ENCODE measurements at places on chromosomes 4 and X. TPM values are rescaled to one million over a fixed set of nuclear protein-coding genes. Genes with fewer than 3 reads are reported as not detected.
A peak's percentile ranks its signal among the peaks of the same experiment; 100 is the strongest.

GRCh38 chr4:138555108-138555507, 313.0 kb upstream of the SLC7A11 start:
- DNase-seq: no peak

The CXCL8 gene
- total RNA-seq: 15.5 TPM

DNA sequence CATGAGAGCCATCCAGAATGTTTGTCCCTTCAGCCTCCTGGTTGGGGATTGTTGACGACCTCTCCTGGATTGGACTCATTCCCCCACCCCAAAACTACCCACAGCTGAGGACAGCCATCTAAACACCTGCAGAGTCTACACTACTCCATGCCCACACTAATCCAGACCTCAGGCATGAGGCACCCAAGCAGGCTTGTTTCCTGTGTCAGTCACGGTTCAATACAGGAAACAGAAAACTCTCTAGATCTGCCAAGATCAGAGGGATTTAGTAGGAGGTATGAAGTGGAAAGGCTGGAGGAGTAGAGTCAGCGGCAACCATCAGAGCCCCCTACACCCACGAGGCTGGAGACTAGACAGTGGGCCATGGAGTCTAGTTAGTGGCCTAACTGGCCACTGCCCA, 37.7 kb downstream of the HAND2 start:
- no peak for DNase-seq

The DAPP1 gene
- total RNA-seq: 27.6 TPM

The ANOS1 gene
- total RNA-seq: 15.9 TPM

The CT45A2 gene
- not detected for total RNA-seq

GRCh38 chrX:41802958-41803357, 79.0 kb downstream of the GPR82 start:
- no peak for DNase-seq

GRCh38 chrX:153934148-153934761, 582 bp downstream of the NAA10 start:
- DNase-seq: no peak

DNA sequence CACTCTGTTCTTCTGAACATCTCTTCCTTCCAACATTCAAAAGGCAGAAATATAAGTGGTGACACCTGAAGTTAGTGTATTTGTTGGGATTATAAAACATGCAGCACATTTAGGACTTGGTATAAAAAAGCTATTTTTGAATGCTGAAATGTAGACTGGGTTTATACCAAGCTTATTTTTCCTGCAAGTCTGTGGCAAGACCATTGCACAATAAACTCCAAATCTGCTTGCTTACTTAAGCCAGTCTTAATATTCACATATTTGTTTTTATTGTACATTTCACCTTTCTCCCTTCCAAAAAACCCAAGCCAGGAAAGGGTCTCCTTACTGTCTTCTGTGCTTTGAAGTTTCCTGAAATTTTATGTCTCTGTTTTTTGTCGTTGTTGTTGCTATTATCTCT, 63.7 kb downstream of the FHIP1A start:
- DNase-seq: no peak

The ARMCX4 gene
- 13.5 TPM for total RNA-seq

The DACH2 gene
- total RNA-seq: 0.79 TPM

The CXCR3 gene
- total RNA-seq: 0.30 TPM

DNA sequence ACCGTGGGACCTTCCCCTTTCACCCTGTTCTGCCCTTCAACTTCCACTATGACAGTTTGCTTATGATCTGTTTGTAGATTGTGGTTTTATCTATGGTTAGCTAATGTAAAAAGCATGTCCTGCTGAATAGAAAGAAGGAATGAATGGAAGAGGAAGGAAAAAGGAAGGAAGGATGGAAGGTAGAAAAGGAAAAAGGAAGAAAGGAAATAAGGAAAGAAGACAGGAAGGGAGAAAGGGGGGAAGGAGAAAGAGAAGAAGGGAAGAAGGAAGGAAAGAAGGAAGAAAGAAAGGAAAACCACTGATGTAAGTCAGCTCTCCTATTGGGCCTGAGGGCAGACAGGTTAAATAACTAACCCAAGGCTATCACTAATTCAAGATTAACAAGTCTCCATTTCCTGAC, 319.1 kb upstream of the KLF3 start:
- DNase-seq: no peak

The CT45A10 gene
- not detected for total RNA-seq

- DNase-seq: no peak
Observed at GRCh38 chrX:29627833-29628232, 587.5 kb upstream of the MAGEB2 start.

DNA sequence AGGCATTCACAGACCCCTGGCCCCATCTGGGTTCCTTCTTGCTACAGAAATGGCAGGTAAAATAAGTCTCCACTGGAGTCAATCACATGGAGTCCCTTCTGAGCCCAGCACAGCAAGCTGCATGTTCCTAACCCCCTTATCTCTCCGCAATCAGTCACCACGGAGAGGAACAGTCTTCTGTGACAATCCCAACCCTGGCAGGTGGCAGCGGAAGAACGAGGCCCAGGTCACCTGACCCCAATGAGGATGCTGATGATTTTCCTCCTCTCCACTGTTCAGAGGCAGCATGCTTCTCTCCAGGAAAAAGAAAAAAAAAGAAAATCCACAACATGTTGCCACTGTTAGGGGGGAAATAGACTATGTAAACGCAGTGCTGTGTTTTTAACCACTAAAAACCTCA, 50.1 kb downstream of the TSPAN5 start:
- no peak for DNase-seq

The IL21 gene
- total RNA-seq: not detected

GRCh38 chr4:123747016-123747415, 350.4 kb downstream of the SPRY1 start:
- no peak for DNase-seq

GRCh38 chr4:112279025-112279881, 6.5 kb downstream of the TIFA start:
- no peak for DNase-seq

The C4orf33 gene
- 12.4 TPM for total RNA-seq

DNA sequence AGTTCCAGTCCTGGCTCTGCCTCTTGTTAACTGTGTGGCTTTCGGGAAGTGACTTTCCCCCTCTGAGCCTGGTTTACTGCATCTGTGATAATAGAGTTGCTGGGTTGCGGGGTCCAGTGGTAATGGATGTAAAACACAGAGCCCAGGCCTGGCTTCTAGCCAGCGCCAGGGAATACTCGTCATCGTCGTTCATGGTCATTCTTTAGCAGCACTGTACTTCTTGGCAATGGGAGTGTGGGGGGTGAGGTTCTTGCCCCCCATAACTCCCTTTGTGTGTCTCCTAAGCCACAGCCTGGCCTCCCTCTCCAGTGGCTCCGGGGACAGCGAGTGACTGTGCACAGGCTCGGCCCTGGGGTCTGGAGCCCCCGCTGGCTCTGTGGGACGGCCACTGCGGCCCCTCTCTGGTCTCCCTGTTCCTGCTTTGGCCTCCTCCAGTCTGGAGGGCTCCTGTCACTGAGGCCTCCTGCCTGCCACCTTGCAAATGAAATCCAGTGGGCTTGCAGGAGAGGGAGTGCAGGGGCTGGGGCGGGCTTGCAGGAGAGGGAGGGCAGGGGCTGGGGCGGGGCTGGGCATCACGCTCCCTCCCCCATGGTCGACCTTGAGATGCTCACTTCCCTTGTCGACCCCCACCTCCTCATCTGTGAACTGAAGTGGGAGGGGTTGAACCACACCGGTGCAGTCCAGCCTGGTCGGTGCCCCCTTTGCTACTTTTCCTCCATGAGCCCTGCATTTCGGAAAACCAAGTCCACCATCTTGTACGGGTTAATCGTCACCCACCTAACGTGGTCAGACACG, 13.2 kb downstream of the PSAPL1 start:
- no peak for DNase-seq

GRCh38 chr4:124936427-124936826, 223.9 kb upstream of the ANKRD50 start:
- peak; percentile 92 for DNase-seq

The GSX2 gene
- not detected for total RNA-seq

GRCh38 chrX:93673869-93674271, at the start of gene FAM133A:
TSS of gene FAM133A (plus strand) at chrX:93674206. CDS start at chrX:93709420, 35,214 bp downstream.
- DNase-seq: peak; percentile 54

GRCh38 chrX:75546724-75547511, 24.1 kb upstream of the ZDHHC15 start:
- peak; percentile 1 for DNase-seq

The GCNA gene
- total RNA-seq: 0.99 TPM

- DNase-seq: no peak
Observed at GRCh38 chr4:20253283-20253734, 1.6 kb downstream of the SLIT2 start.

The ENPP6 gene
- 0.39 TPM for total RNA-seq

- DNase-seq: no peak
Observed at GRCh38 chr4:100988876-100989275, 358.4 kb downstream of the PPP3CA start.

GRCh38 chr4:23333556-23333945, 556.3 kb downstream of the PPARGC1A start:
- DNase-seq: no peak

- DNase-seq: no peak
Observed at GRCh38 chr4:158163941-158164767, 8.7 kb downstream of the GASK1B start.

DNA sequence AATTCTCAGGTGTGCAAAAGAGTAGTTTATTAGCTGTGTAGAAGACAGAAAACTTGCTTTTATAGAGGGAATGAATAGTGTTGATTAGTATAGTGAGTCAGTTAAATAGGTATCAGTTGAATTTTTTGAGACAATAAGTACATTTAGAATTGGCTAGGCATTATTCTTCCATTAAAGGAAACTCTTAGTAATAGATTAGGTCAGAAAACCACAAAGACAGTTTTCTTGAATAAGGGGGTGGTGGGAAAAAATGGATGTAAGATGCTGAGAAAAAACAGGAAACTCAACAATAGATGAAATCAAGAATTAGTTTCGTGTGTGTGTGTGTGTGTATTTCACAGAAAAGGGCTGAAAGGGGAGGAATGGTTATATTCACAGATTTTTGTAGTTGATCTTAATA, 16.8 kb downstream of the CD38 start:
- DNase-seq: no peak

GRCh38 chr4:54566608-54567007, 91.1 kb upstream of the KIT start:
- DNase-seq: no peak

DNA sequence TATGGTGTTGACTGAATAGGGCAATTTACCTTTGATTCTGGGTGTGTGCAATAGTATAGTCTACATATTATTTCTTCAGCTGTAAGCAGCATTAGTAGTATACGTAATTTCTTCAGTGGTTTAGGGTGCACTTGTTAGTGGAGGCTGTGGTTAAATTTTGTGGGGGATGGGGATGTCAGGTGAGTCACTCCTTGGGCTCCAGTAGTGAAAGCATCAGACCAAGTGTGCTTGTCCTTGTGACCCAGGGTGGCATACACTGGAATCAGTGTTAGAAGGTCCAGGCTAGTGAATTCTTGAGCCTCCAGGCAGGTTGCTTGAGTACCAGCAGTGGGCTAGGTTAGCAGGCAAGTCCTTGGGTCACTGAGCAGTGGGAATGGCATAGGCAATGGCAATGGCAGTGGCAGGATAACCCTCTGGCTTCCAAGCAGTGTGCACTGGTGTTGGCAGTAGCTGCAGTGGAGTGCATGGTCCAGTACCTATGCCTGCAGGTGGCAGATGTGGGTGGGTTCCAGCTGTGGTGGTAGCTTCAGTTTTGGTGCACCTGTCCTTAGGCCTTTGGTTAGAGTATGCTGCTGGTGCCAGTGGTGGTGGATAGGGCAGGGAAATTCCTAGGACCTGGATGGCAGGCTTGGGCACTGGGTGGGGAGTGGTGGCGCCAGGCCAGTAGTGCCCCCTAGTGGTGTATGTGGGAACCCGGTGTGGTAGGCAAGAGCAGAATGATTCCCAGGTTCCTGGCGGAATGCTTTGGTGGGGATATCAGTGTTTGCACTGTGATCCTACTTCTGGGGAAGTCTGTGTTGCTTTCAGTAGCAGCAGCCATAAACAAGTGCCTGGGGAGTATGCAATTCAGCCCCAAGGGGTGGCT, 531.0 kb downstream of the SMARCA1 start:
- no peak for DNase-seq

The PPARGC1A gene
- total RNA-seq: 10.6 TPM

The SPOCK3 gene
- total RNA-seq: 1.1 TPM

The H2AZ1 gene
- total RNA-seq: 123 TPM
